Body of pancreas (tissue), 4 donors: ENCODE measurements at places on chromosomes 16 and 17. TPM values are rescaled to one million over a fixed set of nuclear protein-coding genes. Genes with fewer than 3 reads are reported as not detected.
A peak's percentile ranks its signal among the peaks of the same experiment; 100 is the strongest.

DNA sequence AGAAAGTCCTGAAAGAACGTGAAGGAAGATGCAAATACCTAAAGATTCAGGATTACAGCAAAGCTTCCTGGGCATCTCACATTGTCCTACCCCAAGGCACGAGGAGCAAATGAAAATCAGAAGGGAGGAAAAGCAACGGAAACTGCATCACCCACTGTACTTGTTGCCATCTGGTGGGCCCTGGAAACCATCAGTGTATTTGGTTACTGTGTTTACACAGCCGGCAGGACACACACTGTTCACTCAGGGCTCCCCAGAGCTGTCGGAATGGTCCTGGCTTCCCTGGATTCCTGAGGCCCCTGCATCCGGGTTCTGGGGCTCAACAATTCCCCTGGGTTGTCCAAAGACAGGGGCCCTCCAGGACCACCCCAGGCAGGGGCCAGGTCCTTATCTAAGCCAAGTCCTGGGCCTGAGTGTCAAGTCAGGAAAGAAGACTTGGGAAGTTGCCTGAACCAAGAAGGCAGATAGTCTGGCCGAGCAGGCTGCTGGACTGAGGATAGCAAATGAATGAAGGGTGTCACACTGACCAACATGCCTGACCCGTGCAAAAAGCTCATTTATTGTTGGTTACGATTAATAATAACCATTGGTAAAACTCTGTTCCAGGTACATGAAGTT is 52.8 kb downstream of the SOX9 start:
- DNase-seq: peak; percentile 50

- DNase-seq: no peak
These were observed 77.4 kb upstream of the MAF start for GRCh38 chr16:79677799-79678530.

PSME3 gene
- total RNA-seq: 51.6 TPM

KRT17 gene
- 4.4 TPM for total RNA-seq

BCAR1 gene
- total RNA-seq: 72.8 TPM
